ENCODE measurements at places on chromosomes 16 and 17. TPM values are rescaled to one million over a fixed set of nuclear protein-coding genes. Genes with fewer than 3 reads are reported as not detected.

GRCh38 chr16:79805621-79806020 is 205.1 kb upstream of the MAF start:
- H3K4me3 ChIP-seq, result no peak overlapping the region
- no peaks in the 10 kb centered on the region for H3K4me1 ChIP-seq
- no peaks in the 10 kb centered on the region for H3K36me3 ChIP-seq
- no peaks in the 10 kb centered on the region for H3K27me3 ChIP-seq

DNA sequence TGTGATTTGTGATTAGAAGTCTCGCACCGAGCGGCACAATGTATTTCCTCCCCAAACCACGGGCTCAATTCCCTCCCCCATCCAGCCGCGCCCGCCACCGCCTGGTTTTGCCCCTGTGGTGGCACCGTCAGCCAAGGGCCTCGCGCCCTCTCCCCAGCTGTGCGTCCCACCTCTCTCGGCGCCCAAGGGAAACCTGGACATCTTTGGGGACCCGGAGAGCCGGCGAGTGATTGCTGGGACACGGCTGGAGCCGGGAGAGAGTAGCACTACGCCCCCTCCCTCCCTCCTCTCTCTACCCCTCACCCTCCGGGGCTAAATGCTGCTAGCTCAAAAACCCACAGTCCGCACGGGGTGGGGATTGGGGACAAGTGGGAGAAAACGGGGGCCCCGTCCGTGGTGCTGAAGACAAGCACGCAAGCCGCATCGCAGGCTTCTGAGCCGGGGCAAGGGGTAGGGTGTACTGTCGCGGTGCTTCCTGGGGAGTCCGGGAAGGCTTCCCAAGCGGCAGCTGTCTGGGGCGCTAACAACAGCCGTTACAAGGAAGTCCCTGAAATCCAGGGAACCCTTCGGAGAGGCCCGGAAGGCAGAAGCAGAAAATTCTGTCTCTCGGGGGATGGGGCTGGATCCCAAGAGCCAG is 1.4 kb downstream of the CBLN1 start:
- H3K27me3 ChIP-seq, result peaks cover 88% of the 10 kb centered on the region
- H3K4me3 ChIP-seq, result peak overlapping the region; percentile 70
- DNase-seq, result peak; percentile 89
- H3K4me1 ChIP-seq, result peaks cover 63% of the 10 kb centered on the region
- no peaks in the 10 kb centered on the region for H3K36me3 ChIP-seq
- no peak overlapping the region for H3K27ac ChIP-seq

- no peak overlapping the region for H3K27ac ChIP-seq
- H3K36me3 ChIP-seq, result no peaks in the 10 kb centered on the region
- H3K4me1 ChIP-seq, result no peaks in the 10 kb centered on the region
- H3K27me3 ChIP-seq, result no peaks in the 10 kb centered on the region
- no peak for DNase-seq
These were observed 25.5 kb downstream of the NCOR1 start for GRCh38 chr17:16189791-16190348.

Gene HOXB3
- total RNA-seq, result not detected

Gene ZFHX3
- 1.0 TPM for total RNA-seq

Gene MSLN
- total RNA-seq, result 0.10 TPM
